ENCODE measurements at places on chromosomes 6 and 20.

DNA sequence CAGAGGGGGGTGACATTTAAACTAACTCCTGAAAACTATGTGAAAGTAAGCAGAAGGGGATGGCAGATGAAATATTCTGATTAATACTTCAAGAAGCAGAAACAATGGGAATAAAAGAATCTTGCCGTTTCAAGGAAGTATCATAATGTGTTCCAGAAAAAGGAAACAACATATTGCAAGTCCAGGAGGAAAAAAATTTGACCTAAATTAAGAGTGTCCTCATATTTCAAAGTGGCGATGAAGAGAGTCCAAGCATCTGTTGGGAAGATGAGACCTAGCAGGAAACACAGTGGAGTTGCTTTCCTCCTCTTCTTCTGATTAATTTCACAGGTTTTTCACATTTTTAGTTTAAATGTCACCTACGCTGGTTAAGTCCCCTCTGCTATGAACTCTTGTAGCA lies 45.6 kb upstream of the TNFAIP3 start:
- DNase-seq, result no peak

DNA sequence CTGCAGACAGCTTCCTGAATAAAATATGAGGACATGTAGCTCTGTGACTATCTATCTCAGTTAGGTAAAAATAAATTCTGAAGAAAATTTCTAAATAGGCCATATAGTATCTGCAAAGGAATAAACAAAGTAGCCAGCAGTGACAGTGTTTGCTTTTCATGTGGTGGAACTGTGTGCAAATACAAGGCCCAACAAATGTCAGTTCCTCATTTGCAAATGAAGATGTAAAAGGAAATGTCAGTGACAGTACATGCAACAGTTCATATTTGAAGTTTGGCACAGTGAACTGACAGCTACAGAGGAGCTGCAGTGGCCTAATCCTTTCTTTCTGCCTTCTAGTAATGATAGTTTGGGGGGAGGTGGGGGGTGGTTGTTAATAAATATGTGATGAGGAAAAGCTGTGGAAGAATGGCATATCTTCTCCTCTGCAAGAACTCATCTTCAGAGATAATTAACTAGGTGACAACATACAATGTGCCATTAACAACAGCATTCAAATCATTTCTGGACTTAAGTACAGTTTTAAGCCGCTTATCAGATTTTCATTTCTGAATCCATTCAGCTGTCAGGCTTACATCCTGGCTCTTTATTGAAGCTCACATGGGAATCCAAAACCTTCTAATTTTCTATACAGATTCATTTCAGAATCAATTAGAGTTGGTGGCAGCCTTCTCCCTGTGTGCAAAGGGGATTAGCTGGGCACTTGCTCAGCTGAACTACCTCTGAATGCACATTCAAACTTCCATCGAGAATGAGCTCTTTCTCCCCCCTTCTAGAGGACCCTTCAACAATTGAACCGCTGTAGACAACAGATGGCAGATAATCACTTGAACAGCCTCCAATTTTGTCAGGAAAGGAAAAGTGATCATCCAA lies 1059.0 kb upstream of the EPHA7 start:
- no peak for DNase-seq

DNA sequence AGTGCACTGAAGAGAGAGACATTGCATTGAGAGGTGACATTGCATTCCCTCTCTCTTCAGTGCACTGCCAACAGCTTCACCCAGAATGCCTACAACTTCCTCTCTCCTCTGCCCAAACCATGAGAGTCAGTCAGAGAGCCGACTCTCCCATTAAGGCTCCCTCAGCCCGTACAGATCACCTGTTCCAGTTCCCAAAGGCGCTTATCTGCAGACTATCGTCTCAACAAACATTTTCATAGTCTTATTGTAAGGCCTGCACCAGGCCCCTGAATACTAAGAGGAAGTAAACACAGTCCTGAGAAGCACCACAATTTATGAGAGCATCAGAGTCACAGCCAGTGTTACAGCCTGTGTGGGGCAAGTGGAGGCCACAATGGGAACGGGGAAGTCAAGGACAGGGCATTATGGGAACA lies 53.7 kb downstream of the GFOD1 start:
- no peak for DNase-seq

DNA sequence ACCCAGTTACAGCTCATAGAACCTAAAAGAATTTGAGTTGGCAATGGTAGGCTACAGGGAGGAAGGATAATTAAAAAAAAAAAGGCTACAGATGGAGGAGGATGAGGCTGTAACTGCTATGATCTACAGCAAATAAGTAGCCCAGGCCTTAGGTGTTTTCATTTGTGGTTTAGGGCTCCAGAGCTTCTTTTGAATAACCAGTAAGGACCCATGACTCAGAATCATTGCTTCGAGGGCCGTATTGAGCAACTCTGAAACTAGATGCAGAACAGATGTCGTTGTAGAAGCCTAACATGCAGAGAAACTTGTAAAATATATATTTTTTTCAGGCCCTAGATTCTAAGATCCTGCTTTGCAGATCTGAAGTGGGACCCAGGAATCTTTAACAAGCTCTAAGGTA lies 19.0 kb upstream of the ASIP start:
- DNase-seq, result peak; percentile 75

- no peak for DNase-seq
Observed at GRCh38 chr6:167751579-167752115, 75.1 kb upstream of the AFDN start.

DNA sequence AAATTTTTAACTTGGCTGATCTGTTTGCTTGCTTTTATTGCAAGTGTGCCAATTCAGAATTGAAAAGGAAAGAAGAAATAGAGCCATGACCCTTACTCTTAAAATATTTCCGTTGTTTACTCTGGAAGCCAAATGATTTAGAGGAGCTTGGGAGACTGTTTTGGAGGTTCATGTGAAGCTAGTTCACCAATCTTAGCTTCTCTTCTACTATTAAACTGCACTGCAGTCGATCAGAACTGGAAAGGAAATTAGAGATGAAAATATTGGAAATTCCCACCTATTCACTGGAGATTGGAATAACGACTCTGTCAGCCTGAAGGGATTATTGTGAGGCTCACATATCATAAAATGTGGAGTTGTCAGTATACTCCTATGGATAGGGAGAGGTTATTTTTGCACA lies 81.8 kb downstream of the MLIP start:
- DNase-seq, result no peak

DNA sequence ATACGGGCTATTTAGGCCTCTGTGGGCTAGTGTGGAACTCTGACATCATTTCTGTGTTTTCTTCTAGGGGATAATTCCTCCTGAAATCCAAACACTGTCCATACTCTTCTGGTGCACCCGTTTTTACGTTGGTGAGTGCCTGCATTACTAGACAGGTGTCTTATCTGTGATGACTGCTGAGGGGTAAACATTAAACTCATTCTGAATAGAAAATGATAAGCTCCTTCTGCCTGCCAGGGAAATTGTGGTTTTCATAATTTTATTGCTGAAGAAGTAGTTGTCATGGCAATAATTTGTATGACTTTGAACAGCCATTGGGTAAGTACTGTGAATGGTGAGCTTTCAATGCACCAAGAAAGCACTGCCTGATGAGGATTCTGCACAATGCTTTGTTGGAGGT lies 705.6 kb downstream of the UTRN start:
- no peak for DNase-seq

- DNase-seq, result no peak
Observed at GRCh38 chr6:126807876-126808275, 310.6 kb upstream of the RSPO3 start.

- no peak for DNase-seq
Observed at GRCh38 chr6:161130967-161131766, 139.6 kb downstream of the MAP3K4 start.

- no peak for DNase-seq
Observed at GRCh38 chr6:88374553-88374952, 208.4 kb upstream of the CNR1 start.

- DNase-seq, result no peak
Observed at GRCh38 chr20:24954566-24954965, 5.5 kb downstream of the CST7 start.

DNA sequence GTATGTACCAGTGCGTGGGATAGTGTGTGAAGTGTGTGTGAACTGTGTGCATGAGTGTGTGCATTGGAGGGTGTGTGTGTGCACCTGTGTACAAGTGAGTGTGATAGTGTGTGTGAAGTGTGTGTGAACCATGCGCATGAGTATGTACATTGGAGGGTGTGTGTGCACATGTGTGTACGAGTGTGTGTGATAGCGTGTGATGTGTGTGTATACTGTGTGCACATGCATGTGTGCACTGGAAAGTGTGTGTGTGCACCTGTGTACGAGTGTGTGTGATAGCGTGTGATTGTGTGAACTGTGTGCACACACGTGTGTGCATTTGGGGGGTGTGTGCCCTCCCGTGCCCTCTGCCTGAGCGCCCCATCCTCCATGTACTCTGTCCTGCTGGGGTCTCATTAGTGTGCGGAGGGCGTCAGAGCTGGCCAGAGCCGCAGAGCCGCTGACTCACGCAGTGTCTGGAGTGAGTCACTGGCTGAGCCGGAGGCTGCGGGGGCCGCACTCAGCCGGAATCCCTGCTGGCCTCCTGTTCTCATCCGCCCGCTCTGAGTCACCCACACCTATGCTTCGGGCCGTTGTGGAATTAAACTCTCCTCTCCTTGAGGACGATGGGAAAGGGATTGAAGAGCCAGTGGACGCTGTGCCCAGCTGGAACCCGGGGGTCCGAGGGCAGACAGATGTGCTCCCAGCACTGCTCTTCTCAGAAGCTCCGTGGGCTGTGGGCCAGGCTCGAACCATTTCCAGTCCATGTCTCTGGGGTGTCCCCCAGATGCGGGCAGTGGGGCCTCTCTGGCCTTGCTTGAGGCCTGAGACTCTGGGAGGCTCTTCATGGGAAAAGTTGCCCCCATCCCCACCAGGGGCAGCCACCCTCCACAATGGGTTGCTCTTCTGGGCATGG lies 27.3 kb upstream of the STX16 start:
- DNase-seq, result no peak

DNA sequence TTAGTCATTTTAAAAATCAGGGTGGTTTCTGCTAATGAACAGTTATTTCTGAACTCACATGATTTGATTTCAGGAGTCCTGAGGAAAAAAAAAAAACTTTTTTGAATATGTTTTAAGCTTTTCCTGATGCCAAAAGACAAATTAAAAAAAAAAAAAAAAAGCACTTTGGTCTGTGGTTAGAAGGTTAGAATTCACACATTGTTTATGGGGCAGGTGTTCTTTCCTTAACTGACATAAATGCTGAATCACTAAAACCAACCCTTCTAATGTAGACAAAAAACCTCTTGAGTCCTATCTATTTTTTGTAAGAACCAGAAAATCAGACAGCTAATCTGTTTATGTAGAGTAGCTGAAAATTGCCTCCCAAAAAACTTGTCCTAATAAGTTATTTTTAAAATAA lies 20.4 kb downstream of the THEMIS start:
- DNase-seq, result peak; percentile 72

GRCh38 chr6:37971266-37971665 lies 151.7 kb downstream of the ZFAND3 start:
- no peak for DNase-seq

- DNase-seq, result no peak
Observed at GRCh38 chr6:89406141-89406540, 5.9 kb downstream of the RRAGD start.

DNA sequence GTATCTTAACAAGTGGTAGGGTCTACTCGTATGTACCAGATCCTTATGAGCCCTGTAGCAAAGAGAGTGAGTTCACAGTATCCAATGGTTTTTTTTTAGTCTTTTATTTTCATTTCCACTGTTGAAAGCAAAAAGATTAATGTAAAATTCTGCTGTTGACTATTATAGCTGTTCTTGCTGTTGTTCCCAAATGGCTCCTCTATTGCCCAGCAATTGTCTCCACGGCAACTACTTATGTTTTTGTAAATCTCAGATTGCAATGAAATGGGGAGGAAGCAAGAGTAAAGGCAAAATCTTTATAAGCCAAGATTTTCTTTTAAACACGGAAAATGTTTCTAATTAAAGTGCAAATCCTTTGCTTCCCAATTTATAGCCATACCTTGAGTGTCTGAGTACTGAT lies 406.1 kb downstream of the EPM2A start:
- no peak for DNase-seq

DNA sequence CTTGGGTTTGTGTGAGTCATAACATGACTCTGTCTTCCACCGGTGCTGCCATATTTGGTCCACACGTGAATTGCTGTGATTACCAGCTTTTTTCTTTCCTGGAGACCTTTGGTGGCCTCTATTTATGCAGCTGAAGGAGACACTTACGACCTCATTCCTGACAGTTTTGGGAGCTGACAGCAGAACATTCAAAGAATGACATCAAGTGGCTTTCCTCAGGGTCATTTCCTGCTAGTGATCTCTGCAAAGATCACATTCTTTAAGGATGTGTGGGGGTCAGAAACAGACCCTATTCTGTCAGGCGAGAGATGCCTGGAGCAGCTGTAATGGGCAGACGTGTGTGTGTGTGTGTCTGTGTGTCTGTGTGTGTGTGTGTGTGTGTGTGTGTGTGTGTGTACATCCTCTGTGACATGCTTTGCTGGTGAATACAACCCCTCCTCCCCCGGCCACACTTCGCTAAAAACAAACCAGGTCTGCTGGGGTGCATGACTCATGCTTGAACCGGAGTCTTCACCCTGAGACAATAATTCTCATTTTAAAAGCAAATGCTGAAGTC lies 115.6 kb downstream of the TMEM170B start:
- peak; percentile 65 for DNase-seq

GRCh38 chr6:157684620-157685299 lies 138.3 kb upstream of the SNX9 start:
- no peak for DNase-seq

- DNase-seq, result no peak
Observed at GRCh38 chr20:61753316-61753942, 312.3 kb downstream of the TAF4 start.

DNA sequence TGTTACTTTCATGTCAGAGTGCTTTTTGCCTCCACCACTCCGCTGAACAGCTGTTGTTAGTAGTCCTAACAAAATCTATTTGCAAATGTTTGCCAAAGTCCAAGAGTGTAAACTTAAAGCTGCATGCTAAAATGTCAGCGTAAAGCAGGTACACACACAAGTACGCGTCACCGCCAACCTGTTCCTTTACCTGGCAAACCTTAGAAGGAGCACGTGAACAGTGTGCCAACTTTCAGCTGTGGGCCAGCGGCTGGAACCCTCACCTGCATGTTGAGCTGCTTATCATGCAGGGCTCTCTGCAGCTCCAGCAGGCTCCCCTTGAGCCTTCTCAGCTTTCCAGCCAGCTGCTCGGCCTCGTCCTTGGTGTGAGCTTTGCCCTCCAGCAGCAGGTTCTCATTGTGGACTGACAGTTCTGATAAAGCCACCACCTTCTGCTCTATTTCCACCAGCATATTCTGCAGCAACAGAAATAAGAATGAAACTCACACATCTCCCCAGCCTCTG lies 359.3 kb downstream of the SYNE1 start:
- no peak for DNase-seq

GRCh38 chr20:47799116-47799715 lies 13.9 kb upstream of the SULF2 start:
- no peak for DNase-seq

GRCh38 chr6:55286824-55287223 lies 40.4 kb upstream of the GFRAL start:
- DNase-seq, result no peak

Data from activated CD4-positive, alpha-beta T cell treated with anti-CD3 and anti-CD28 coated beads, Interleukin-2, Interleukin-6, amounts not matched to agents 100 ng/mL and 50 ng/mL, durations not matched to agents 16 hours and 8 hours (primary cell).